ENCODE measurements at places on chromosomes 6 and 20.

GRCh38 chr6:7494638-7495037, 46.8 kb upstream of the DSP start:
- DNase-seq: no peak

DNA sequence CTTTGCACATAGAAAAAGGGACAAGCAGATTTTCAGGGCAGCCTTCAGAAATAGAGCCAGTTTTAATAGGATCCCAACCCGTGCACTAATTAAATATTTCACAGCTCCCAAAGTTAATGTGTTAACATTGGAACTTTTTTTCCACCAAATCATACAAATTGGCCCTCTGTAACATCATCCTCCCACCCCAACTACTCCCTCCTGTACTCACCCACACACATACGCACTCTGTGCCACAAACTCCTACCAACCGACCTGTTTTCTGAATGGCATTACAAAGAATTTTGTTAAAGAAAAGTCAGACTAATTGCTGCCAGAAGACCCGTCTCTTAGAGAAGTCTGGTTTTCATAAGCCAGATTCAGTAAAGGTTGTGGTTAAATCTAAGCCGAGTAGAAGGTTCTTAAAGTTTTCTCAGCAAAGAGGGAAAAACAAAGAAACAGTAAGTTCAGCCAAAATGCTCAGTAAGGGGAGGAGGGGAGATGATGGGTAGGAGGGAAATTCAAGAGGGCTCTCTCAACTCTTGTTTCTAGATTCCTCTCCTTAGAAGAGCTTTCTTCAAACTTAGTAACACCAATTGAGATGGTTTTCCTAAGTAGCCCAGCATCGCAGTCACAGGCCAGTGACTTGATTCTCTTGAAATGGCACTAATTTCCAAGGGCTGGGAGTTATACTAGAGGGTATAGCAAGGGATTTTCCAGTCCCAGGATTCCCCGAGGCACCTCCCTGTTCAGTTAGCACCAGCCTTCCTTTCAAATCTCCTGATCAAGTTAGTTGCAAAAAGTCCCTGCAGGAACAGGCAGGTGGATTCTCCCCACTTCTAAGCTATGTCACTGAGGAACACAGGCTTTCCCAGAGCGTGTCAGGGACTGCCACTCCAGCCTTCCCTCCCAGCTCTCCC, 27.9 kb downstream of the TFAP2A start:
- no peak for DNase-seq

DNA sequence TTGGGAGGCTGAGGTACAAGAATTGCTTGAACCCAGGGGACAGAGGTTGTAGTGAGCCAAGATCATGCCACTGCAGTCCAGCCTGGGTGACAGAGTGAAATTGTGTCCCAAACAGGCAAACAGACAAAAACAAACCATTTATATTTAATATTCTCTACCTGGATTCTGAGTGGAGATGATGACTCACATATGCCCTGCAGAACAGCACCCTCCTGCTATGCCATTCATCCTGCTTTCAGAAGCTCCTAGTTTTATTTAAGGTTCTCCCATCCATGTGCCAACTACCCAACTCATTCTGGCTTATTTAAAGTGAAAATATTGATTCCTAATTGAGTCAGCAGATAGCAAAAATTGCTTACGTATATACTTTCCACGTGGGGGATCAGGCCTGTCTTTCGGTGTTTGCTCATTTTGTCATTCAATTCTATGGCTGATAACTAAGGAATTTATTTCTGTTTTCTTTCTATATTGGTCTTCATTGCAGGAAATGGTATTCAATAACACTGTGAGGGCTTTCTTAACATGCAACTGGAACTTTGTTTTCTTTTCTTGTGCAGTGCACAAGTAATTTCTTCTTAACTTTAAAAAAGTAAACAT, 459.1 kb upstream of the JAG1 start:
- DNase-seq: no peak

- DNase-seq: no peak
Measured at GRCh38 chr20:36243726-36244125, 7.4 kb downstream of the AAR2 start.

DNA sequence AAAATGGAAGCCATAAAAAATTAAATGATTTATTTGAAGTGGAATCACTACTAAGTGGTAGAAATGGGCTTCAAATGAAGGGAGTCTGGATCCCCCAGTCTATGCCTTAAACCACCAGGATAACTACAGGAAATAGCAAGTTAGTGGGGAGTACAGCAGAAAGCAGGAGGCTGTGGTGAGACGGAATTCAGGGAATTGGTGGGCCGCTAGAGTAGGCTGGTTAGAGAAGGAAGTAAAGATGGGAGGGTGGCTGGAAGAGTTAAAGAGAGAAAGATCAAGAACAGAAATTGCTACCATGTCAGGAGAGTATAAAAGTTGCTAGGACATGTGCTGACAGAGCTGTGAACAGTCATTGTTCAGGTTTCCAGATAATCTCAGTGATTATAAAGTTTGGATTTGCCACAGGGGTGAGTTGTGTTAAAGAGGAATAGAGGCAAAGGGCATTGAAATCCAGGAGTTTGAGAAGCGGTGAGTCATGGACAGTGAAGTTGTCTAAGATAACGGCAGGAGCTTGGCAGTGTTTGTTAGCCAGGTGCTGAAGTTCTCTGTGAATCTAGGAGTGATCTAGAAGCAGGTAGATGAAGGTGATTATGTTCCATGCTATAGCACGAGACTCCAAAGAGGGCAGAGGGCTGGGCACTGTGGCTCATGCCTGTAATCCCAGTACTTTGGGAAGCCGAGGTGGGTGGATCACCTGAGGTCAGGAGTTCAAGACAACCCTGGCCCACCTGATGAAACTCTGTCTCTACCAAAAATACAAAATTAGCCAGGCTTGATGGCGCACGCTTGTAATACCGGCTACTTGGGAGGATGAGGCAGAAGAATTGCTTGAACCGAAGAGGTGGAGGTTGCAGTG, 13.7 kb upstream of the HINT3 start:
- DNase-seq: no peak

DNA sequence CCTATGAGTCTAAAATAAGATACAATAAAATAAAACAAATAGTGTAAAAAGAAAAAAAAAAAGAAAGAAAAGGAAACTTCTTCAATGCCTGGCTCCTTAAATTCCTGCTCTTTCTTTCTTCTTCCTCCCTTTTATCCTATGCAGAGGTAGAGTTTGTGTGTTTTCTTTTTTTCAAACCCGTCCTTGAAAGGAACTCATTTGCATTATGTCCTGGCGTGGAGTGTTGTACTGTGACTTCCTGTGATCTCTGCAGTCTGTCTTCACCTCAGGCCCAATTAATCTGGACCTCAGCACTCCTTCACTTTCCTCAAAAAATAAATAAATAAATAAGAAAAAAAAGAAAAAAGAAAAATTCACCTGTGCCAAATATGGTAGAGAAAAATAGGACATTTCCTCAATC, 541.9 kb upstream of the SPTLC3 start:
- DNase-seq: no peak
